ENCODE measurements at places on chromosomes 2 and 18. TPM values are rescaled to one million over a fixed set of nuclear protein-coding genes. Genes with fewer than 3 reads are reported as not detected.

ANKRD62 gene
- 13.0 TPM for total RNA-seq

ATG4B gene
- total RNA-seq, result 54.4 TPM

DSG4 gene
- total RNA-seq, result not detected

ACMSD gene
- 0.52 TPM for total RNA-seq

GPBAR1 gene
- 3.1 TPM for total RNA-seq

MAP3K20 gene
- total RNA-seq, result 11.5 TPM

RFX8 gene
- total RNA-seq, result not detected

PHLPP1 gene
- total RNA-seq, result 8.6 TPM

CD8B2 gene
- not detected for total RNA-seq

SLC11A1 gene
- 7.3 TPM for total RNA-seq

MAT2A gene
- total RNA-seq, result 576 TPM

CHST9 gene
- 6.7 TPM for total RNA-seq

DCDC2C gene
- not detected for total RNA-seq

SLC9A4 gene
- total RNA-seq, result 0.78 TPM

IL1A gene
- not detected for total RNA-seq

HADHB gene
- 127 TPM for total RNA-seq

RNU2-63P gene
- not detected for total RNA-seq

RAPGEF4 gene
- total RNA-seq, result 4.7 TPM

THADA gene
- 41.9 TPM for total RNA-seq

KIAA2012 gene
- total RNA-seq, result not detected

SPP2 gene
- total RNA-seq, result not detected

KCNS3 gene
- total RNA-seq, result 8.2 TPM

EPB41L5 gene
- 27.2 TPM for total RNA-seq

NMUR1 gene
- 2.3 TPM for total RNA-seq

FOXD4L1 gene
- total RNA-seq, result 0.52 TPM
